ENCODE measurements at places on chromosomes 12 and 14. TPM values are rescaled to one million over a fixed set of nuclear protein-coding genes. Genes with fewer than 3 reads are reported as not detected.

The ACOT4 gene
- not detected for total RNA-seq

The AKT1 gene
- 83.3 TPM for total RNA-seq

The TMEM119 gene
- total RNA-seq, result not detected

The SPTB gene
- total RNA-seq, result 2.1 TPM

The PMEL gene
- 0.59 TPM for total RNA-seq

The FOXA1 gene
- 11.2 TPM for total RNA-seq

The DDX54 gene
- 67.3 TPM for total RNA-seq
